ENCODE measurements at places on chromosomes 4 and X.

- DNase-seq = no peak
Observed at GRCh38 chrX:108947205-108947604, 210.8 kb upstream of the IRS4 start.

DNA sequence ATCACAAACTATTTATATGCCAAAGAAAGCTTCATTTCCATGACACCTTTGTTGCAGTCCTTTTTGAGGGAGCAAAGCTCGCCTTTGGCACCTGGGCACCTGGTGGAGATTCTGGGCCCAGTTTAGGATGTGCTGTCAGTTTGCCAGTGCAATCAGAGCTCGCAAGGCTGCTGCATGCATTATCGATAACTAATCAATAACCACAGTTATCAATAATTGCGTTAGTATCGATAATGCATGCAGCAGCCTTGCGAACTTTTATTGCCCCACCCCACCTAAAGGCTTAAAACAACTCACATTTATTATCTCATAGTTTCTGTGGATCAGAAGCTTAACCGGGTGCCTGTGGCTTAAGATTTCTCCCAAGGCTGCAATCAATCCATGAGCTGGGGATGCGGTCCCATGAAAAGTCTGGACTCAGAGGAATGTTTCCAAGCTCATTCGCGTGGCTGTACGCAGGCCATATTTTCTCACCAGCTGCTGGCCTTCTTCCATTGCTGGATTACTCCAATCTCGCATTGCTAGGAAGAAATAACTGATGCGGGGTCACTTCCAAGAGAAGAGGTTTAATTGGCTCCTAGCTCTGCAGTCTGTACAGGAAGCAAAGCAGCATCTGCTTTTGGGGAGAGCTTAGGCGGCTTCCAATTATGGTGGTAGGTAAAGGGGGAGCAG is 6.2 kb upstream of the AFAP1 start:
- no peak for DNase-seq

- no peak for DNase-seq
Observed at GRCh38 chr4:26583538-26583864, 383 bp upstream of the TBC1D19 start.

DNA sequence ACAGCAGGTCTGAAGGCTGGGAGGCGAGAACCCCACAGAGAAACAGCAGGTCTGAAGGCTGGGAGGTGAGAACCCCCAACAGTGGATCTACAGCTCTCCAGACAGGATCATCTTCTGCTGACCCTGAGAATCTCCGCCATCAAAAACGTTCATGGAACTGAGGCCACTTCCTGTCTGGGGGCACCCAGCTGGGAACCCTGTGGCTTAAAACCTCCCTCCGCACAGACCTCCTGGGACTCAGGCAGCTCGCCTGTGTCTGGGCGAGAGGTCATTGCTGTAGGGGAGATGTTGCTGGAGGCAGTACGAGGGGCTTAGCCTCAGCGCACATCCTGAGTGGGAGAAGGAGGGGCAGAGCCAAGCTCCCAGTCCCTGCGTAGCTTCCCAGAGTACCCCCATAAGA is 15.1 kb upstream of the CLDN24 start:
- DNase-seq = no peak

DNA sequence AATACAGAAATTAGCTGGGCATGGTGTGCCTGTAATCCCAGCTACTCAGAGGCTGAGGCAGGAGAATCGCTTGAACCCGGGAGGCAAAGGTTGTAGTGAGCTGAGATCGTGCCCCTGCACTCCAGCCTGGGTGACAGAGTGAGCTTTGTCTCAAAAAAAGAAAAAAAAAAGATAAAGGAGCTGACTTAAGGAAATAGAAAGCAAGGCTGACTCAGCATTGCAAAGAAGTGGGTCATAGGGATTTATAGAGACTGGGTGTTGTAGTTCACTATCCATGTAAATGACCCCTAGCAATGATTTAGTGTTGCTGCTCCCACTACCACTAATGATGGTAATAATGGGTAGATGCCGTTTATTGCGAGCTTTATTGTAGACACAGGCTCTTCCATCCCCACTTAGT is 47.6 kb downstream of the ADD1 start:
- no peak for DNase-seq

- peak; percentile 78 for DNase-seq
Observed at GRCh38 chrX:48617542-48618340, 20.4 kb downstream of the WDR13 start.

DNA sequence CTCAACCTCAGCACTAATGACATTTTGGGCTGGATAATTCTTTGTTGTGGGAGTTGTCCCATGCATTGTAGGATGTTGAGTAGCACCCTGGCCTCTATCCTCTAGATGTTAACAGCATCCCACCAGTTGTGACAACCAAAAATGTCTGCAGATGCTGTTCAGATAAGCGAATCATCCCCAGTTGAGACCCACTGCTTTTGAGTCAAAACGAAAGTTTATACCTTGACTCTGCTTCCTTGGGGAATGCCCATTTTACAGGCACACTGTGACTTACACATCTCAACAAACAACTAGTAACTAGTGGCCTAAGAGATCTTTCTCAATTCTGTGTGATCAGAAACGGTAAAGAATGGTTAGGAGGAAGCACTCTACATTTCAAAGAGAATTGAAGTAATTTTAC is 37.0 kb downstream of the SEPSECS start:
- no peak for DNase-seq

DNA sequence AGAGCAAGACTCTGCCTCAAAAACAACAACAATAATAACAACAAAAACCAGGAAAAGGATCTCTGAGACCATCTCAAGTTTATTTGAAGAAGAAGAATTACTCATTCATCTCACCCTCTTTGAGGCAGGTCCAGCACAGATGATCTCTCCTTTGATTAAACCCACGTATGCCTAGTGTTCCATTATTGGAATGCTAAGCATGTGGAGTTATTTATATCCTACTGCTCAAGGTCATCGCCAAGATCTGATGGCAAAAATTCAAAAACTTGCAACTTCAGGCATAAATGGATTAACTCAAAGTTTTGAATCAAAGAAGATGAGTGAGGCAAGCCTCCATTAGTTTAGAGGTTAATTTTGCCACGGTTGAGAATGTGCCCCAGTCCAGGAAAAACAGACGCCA is 184.2 kb downstream of the DHRSX start:
- DNase-seq = no peak

DNA sequence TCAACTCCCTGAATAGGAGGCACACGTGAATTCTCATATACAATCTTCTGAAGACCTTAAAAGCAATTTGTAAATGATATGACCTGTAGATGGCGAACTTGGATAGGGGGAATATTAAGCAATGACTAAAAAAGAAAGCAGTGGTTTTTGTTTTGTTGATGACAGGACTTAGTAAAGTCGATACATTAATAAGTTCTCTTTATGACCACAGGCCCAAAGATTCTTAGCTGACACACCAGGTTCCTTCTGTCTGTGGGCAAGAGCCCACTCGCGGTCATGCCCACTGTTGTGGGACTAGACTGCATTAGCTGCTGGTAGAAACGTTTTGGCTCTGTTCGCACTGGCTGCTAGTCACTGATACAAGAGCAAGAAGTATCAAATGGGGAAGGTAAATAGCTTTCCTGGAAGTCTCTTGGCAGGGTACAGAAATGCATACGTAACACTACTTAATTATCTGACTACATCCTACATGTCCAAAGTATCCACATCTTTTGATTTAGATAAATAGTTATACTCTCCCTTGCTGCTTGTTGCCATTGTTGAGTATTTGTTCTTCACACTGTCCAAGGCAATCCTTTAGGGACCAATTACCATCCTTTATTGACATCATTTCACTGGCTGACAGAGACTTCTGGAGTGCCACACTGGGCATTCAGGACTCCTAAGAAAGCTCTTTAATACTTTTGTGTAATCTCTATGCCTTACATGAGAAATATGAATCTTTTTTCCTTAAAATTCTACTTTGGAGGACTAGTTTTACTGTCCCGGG is 31.0 kb downstream of the ALPK1 start:
- peak; percentile 44 for DNase-seq
